ENCODE measurements at places on chromosomes 3 and 15. TPM values are rescaled to one million over a fixed set of nuclear protein-coding genes. Genes with fewer than 3 reads are reported as not detected.

The FSIP1 gene
- total RNA-seq, result 28.8 TPM

The HRG gene
- total RNA-seq, result not detected

The CCR3 gene
- not detected for total RNA-seq

The AADAC gene
- not detected for total RNA-seq

The CFAP20DC gene
- 6.8 TPM for total RNA-seq

The CFAP92 gene
- 0.51 TPM for total RNA-seq

The RARB gene
- 0.26 TPM for total RNA-seq

The PCYT1A gene
- total RNA-seq, result 52.9 TPM

The SH2D7 gene
- total RNA-seq, result not detected

The IL20RB gene
- 291 TPM for total RNA-seq

The BSN gene
- total RNA-seq, result under 0.01 TPM

The SPESP1 gene
- total RNA-seq, result 4.2 TPM

The GUCA1C gene
- total RNA-seq, result not detected

The BCHE gene
- total RNA-seq, result 0.51 TPM

The LDHAL6B gene
- not detected for total RNA-seq

The TICRR gene
- total RNA-seq, result 0.26 TPM

The IL17RC gene
- 21.1 TPM for total RNA-seq

The TUSC7 gene
- total RNA-seq, result not detected

The CD86 gene
- total RNA-seq, result not detected

The SGO1 gene
- total RNA-seq, result under 0.01 TPM

The MRPS22 gene
- 77.7 TPM for total RNA-seq

The GOLGA8Q gene
- 2.2 TPM for total RNA-seq

The TF gene
- under 0.01 TPM for total RNA-seq

The ANKUB1 gene
- 0.26 TPM for total RNA-seq

The SMAD6 gene
- total RNA-seq, result not detected

The CEP70 gene
- 18.2 TPM for total RNA-seq

The SERPINI2 gene
- not detected for total RNA-seq

The GOLGA6L4 gene
- 1.3 TPM for total RNA-seq

The ARL14 gene
- 0.26 TPM for total RNA-seq

The SOX14 gene
- not detected for total RNA-seq

The EID1 gene
- 80.8 TPM for total RNA-seq

The ARHGAP31 gene
- total RNA-seq, result 0.26 TPM

The COL8A1 gene
- 2.7 TPM for total RNA-seq

The A4GNT gene
- total RNA-seq, result not detected

The SLC6A20 gene
- total RNA-seq, result 0.13 TPM

The OR5H14 gene
- not detected for total RNA-seq

The OR5K2 gene
- total RNA-seq, result not detected

The EOGT gene
- 29.8 TPM for total RNA-seq

The DCBLD2 gene
- 80.1 TPM for total RNA-seq

The AAGAB gene
- total RNA-seq, result 90.8 TPM

The MYL3 gene
- not detected for total RNA-seq

The KCNAB1 gene
- 0.38 TPM for total RNA-seq

The NME9 gene
- total RNA-seq, result not detected

The IL16 gene
- total RNA-seq, result 0.79 TPM

All from bronchial epithelial cell (primary cell).